ENCODE measurements at places on chromosomes 13 and 19.

DNA sequence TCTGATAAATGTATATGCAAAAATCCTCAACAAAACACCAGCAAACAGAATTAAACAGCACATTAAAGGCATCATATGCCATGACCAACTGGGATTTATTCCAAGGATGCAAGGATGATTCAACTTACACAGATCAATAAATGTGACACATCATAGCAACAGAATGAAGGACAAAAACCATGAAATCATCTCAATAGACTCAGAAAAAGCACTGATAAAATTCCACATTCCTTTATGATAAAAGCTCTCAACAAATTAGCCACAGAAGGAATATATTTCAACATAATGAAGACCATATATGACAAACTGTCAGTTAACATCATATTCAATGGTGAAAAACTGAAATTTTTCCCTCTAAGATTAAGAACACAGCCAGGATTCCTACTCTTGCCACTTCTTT is 691.6 kb downstream of the DIAPH3 start:
- no peak for DNase-seq

DNA sequence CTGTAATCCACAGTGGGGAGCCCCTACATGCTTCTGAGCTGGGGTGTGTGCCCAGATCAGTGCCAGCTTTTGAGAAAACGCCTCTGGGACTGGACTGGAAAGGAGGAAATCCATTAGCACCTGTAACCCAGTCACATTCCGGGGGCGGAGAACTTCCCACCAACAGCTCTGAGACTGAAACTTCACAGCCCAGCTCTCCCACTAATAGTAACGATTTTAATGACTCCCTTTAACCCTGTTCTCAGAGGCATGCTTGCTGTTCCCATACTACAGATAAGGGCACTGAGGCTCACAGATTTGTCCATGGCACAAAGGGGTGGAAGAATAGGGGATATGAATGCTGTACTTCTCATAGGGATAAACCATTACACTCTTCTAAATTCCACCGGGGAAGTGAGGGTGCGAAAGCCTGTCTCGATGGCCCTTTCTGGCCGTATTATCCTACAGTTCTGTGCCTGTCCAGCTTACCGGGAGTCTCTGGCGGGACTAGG is 851 bp downstream of the FBXO46 start:
- DNase-seq: peak; percentile 29

DNA sequence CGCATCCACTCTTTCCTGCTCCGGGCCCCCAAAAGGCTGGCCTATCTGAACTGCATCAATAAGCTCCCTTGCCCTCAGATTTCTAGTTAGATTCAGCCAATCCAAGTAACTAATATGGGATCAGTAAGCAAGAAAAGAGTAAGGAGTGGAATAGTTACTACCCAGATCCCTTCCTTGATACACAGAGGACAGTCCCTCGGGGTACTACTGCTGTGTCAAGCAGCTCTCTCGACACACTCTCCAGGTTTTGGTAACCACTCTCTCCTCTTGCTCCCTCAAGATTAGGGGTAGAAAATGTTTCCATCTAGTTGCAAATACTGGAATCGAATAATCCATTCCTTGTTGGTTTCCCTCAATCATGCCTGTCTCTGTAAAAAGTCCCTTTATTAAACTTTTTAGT is 65.4 kb downstream of the UGGT2 start:
- no peak for DNase-seq

DNA sequence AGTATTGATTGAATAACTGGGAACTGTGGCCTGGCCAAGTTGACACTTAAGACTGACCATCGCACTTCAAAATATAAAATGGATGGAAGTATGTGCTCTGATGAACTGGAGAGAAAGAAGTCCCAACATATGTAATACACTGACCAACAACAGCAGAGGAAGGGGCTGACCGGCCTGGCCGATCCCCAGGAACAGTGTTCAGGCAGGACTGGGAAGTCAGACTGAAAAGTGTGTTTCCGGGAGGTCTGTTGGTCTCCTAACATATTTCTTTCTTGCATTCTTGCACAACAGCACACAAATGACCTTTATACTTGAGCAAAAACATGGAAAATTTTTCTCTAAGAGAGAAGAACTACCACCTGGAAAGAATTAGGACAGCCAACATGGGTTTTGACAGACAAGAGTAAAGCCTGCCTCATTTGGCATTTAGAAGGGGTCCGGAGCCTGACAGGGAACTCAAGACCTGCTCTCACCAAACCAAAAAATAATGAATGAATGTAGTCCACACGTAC is 297.8 kb downstream of the OXGR1 start:
- DNase-seq: no peak

GRCh38 chr19:12224676-12225075 is 61.8 kb downstream of the ZNF136 start:
- DNase-seq: no peak

GRCh38 chr19:48394331-48395169 is 1.1 kb downstream of the GRIN2D start:
- DNase-seq: no peak

DNA sequence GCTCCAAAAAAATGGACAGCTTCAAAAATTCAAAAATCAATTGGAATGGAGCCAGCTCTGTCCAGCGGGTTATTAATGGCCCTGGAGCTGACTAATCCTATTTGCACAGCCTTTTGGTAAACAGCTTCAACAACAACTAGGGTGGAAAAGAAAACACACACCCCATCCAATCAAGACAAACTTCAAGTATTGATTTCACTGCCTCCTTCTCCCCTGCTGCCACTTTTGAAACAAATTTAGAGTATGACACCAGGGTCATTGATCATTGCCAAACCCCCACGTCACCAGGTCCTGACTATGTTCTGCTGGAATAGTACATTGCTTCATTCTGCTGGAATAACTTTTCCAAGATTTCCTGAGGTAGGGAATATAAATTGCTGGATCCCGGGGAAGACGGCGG is 56.8 kb upstream of the GTF3A start:
- DNase-seq: no peak

GRCh38 chr13:18952225-18953016 is 229.2 kb downstream of the TUBA3C start:
- DNase-seq: no peak

GRCh38 chr13:80145171-80145690 is 195.7 kb downstream of the SPRY2 start:
- no peak for DNase-seq

DNA sequence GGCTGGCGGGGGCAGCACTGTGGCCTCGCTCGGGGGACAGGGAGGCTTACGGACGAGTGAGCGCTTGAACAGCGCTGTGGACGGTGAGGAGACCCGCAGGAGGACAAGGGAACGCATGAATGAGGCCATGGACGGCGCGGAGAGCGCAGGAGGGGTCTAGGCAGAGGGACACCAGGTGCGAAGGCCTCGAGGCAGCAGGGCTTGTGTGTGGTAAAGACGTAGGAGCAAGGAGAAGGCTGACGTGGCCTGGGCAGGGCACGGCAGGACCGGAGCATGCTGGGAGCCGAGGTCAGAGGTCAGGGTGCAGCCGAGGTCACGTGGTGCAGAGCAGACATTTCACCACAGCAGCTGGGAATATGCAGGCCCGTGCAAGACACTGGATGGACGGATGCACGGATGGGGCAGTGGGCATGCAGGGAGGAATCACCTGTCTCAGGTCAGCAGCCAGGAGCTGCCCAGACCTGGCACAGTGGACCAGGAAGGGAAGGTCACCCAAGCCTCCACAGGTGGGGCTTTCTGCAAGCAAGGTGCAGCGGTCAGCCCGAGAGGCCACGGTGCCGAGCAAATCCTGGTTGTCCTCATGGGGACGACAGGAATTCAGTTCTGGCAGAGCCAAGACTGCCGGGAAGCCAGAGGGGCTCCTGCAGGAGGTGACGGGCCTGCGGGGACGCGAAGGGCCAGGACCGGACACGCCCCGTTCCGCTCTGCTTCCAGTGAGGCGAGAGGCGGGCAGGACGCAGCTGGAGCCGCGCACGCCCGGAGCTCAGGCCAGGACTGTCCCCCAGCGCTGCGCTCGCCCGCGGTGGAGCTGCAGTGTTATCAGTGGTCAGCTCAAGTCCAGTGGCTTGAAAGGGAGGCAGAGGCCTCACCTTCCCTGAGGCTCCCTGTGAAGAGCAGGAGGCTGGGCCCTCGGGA is 72.2 kb downstream of the RASA3 start:
- no peak for DNase-seq

- no peak for DNase-seq
Measured at GRCh38 chr19:57034544-57034943, 85.2 kb upstream of the USP29 start.

- DNase-seq: no peak
Measured at GRCh38 chr19:17037966-17038500, 11.4 kb upstream of the CPAMD8 start.

DNA sequence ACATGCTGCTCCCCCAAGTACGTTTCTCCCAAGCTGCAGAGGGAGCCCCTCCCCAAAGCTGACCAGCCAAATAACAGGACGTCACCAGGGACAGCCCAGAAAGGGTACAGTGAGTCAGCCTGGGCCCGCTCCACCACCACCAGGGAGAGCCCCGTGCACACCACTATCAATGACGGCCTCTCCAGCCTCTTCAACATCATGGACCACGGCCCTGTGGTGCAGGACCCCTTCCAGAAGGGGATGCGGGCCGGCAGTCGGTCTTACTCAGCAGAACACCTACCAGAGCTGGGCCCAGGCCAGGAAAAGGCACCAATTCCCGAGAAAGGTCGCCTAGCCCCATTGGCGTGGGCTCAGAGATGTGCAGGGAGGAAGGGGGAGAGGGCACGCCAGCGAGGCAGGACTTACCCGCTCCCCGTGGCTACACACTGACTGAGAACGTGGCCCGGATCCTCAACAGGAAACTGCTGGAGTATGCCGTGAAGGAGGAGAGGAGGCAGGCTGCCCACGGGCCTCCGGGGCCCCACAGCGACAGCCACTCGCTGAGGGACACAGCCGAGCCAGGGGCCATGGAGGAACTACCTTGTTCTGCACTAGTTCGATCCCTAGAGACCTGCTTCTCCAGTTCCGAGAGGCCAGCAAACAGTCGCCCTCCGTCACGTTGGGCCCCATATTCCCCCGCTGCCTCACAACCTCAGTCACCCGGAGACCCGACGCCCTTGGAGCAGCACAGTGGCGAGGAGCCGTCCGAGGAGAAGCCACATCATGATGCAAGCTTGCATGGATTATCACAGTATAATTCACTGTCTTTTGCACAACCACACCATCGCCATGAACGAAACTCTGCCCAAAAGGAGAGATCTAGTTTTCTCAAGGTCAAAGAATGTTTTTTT is 815.9 kb upstream of the KLHL1 start:
- DNase-seq: no peak

DNA sequence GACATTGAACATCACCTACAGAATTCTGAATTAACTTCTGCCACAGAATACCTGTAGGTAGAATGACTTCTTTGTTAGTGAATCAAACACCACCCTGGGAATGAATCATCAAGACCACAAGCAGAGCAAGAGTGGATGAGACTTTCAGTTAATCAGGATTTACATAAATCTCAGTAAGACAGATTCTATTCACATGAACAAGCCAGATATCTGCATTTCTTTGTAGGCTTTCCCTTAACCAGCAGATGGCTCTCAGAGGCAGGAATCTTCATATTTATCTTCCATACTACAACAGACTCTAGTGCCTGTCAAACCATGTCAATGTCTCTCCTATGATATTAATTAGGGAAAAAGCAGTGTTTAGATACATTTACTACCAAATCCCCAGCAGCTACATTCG is 412.1 kb downstream of the KLF12 start:
- DNase-seq: no peak

GRCh38 chr19:35717665-35718344 is at the start of gene KMT2B:
KMT2B (plus strand) TSS chr19:35718003; CDS start chr19:35718019, 16 bp downstream.
- no peak for DNase-seq

GRCh38 chr13:46403851-46404732 is 17.0 kb upstream of the RUBCNL start:
- peak; percentile 85 for DNase-seq

DNA sequence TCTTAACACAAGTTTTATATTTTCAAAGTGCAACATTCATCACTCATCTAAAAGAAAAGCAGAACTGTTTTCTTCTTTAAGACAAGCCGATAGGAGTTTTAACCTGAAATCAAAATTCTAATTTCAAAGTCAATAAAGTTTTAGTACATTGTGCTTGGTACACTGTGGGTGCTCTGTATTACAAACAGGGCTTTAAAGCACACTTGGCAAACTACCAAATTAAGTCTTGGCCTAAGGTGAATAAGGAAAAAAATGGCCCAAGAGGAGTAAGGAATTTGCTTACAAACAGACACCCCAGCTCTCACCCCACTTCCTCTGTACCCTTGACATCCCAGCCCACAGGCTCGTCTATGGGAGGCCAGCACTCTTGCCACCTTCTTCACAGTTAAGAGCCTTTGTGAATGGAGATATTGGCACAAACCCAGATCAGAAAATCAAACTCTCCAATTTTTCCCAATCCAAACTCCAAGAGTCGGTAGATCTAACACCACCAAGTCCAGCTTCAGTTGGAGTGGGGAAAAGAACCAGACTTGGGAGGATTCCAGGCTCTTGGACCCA is 66.0 kb downstream of the ABCC4 start:
- no peak for DNase-seq

DNA sequence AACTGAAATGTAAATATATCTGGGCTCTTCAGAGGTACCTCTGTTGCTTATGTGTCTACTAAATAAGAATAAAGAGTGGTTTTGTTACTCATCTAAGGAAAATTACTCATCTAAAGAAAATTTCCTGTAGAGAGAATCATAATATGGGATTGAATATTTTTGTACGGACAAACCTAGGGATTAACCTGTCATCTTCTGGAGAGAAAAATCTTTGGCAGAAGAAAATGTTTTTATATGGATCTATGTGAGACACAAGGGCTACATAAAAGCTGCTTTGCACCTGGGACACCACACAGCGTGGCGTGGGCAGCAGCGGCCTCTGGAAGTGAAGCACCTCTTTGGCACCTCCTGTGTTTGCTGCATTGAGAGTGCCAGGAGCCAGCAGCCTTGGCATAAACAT is 242.9 kb upstream of the DACH1 start:
- DNase-seq: no peak

DNA sequence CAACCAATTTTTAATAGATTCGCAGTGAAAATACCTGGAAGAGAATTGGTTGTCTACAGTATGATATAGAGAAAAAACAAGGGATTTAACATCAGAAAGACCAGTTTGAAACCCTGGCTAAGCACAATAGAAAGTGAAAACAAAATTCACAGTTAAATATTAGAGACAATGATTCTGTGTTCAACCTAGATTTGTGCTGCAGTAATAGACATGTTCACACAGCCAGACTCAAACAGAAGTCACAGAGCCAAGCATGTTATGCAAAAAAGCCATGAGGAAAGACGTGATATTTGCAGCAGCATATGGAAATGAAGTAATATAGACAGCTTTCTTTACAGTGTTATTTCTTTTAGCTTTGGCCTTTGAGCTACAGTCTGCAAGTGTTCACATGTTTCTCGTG is 48.1 kb downstream of the SCEL start:
- no peak for DNase-seq

- DNase-seq: no peak
Measured at GRCh38 chr13:78680576-78681350, 21.8 kb upstream of the OBI1 start.

GRCh38 chr13:50645092-50645491 is 198.4 kb downstream of the DLEU7 start:
- no peak for DNase-seq

DNA sequence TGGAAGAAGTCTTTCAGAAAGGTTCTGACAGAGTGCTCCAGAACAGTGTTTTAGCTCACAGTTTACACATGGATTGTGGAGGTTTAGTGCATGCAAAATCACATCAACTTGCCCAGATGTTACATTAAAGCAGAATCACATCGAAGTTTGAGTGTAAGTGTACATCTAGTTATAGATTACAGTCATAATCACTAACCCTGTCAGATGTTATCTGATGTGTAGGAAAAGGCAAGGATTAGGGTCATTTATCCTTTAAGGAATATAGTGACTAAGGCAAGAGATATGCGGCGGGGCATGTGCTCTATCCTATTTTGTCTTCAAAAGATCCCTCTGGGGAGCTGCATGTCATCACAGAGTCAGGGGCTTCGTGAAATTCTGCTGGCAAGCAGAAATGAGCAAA is 66.9 kb downstream of the CYSLTR2 start:
- no peak for DNase-seq
